Umbilical cord (tissue), 2 donors: ENCODE measurements at places on chromosomes 12 and 14. TPM values are rescaled to one million over a fixed set of nuclear protein-coding genes. Genes with fewer than 3 reads are reported as not detected.

Gene LRP1-AS
- total RNA-seq = 1.2 TPM

Gene NIN
- total RNA-seq = 58.7 TPM

Gene ACSS3
- 32.0 TPM for total RNA-seq

Gene AKAP3
- 5.1 TPM for total RNA-seq

DNA sequence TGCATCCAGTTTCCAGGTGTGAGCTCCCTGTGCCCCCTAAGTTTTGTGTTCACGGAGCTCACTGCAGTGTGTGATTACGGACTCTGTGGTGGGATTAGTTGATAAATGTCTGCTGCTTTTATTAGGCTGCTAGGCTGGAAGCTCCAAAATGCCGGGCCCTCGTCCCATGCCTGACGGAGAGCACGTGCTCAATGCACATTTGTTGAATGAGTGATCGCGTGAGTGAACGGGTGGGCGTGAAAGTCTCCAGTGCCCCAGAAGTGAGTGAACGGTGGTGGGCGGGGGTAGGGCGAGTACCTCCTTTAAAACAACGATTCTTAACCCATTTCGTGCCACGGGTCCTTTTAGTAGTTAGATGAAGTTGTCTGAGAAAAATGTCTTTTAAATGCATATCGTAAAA lies 175.5 kb downstream of the AACS start:
- no peak for DNase-seq

GRCh38 chr12:23556661-23557060 lies 392.8 kb downstream of the SOX5 start:
- DNase-seq = no peak

DNA sequence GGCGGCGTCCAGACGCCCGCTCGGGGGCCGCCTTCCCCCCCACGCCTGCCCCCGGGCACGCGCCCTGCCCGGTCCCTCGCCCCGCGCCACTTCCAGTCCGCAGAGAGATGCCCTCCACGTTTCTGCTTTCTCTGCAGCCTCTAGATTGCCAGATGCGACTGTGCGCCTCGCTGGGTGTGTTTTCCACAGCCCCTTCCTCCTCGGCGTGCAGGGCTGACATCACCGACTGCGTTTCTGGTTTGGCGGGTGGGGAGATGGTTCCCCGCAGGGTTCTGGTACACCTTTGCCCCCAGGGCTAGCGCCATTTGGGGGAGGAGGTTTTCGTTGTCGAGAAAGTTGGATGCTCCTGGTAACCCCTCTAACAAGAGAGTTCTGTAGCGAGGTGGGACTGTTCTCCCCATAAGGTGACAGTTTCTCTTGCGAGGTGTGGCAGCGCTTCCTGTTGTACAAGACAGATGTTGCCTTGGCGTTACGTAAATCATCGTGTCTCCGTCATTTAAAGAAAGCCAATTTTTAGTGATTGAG lies 1.5 kb downstream of the CALM1 start:
- peak; percentile 61 for DNase-seq

DNA sequence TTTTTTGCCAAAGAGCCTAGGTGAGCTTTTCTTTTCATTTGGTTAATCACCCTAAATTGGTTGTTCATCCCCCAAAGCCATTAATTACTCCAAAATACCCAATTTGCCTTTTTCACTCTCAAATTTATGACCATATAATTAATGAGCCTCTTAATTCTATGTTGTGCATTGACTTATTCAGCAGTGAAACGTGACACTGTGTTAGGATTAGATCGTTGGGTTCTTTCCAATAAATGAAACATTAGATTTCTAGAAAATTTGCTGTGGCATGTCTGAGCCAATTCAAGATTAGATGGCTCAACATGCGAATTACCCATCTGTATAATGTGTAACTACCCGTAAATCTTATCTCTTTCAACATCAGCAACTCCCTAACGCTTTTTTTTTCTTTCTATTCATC lies 273.4 kb downstream of the BMP4 start:
- DNase-seq = no peak

- DNase-seq = no peak
Measured at GRCh38 chr12:16515666-16516065, 90.3 kb downstream of the LMO3 start.
